DMS79 (cell line): ENCODE measurements at places on chromosomes 4 and X.

- DNase-seq, result no peak
Observed at GRCh38 chrX:151712253-151712652, 3.6 kb upstream of the FATE1 start.

- no peak for DNase-seq
Observed at GRCh38 chrX:46694549-46694948, 64.4 kb downstream of the SLC9A7 start.

GRCh38 chr4:72896515-72896914, 173.0 kb downstream of the COX18 start:
- DNase-seq, result no peak

DNA sequence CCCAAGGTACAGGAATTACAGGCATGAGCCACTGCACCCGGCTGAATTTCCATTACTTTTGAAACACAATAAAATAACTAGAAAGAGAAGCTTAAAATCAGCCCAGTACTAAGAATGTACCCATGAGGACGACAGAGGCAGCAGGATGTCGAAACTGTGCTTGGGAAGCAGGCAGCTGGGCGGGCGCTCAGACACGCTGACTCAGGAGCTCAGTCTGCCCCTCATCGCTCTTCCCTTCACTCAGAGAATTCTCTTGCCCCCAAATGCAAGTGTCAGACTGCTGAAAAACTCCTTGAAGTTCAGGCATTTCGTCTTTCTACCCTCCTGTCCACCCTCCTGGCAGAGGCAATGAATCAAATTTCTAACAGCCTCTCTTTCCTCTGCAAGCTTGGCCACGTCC, 41.0 kb upstream of the CDKN2AIP start:
- no peak for DNase-seq

GRCh38 chr4:71211748-71212147, 127.1 kb upstream of the SLC4A4 start:
- no peak for DNase-seq

DNA sequence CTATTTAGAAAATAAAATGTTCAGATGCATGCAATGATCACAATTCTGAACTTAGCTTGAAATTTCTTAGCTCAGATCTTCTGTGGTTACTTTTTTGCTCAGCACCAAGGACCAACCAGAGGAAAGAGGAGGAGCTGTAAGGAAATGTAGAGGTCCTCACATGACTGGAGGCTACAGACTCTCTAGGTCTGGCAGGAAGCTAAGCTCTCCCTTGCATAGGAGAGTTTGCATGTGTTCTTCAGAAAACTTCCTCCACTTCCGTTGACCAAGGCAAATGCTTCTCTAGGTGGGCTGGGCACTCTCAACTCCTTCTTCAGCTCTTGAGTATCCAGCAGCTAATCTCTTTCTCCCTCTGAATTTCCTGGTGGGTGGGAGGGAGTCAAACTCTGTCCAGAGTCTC, 119.6 kb downstream of the BTC start:
- no peak for DNase-seq
